ENCODE measurements at places on chromosomes 12 and 14. TPM values are rescaled to one million over a fixed set of nuclear protein-coding genes. Genes with fewer than 3 reads are reported as not detected.
A peak's percentile ranks its signal among the peaks of the same experiment; 100 is the strongest.

DNA sequence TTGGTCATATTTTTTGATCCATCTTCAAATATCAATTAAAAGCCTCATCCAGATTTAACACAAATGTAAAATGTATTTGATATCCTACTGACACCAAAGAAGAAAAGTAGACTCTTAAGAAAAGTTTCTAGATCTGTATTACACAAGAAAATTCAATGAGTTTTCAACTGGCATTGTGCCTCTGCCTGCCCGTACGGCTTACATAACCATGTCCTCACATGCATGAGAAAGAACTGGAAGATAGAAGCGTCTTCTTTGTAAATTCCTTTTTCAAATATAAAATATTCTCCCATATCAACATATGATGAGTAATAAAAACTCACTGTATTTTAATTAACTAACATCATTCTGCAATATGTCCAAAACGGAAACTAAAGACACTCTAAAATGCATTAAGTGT is 7.2 kb downstream of the ANKS1B start:
- no peak overlapping the region for H3K27ac ChIP-seq
- H3K27me3 ChIP-seq = no peaks in the 10 kb centered on the region
- no peak for DNase-seq
- H3K4me1 ChIP-seq = no peaks in the 10 kb centered on the region
- no peaks in the 10 kb centered on the region for H3K36me3 ChIP-seq

- H3K4me3 ChIP-seq = no peak overlapping the region
- no peaks in the 10 kb centered on the region for H3K27me3 ChIP-seq
- DNase-seq = no peak
- no peak overlapping the region for H3K27ac ChIP-seq
These were observed 33.1 kb upstream of the MMP17 start for GRCh38 chr12:131795064-131795463.

DNA sequence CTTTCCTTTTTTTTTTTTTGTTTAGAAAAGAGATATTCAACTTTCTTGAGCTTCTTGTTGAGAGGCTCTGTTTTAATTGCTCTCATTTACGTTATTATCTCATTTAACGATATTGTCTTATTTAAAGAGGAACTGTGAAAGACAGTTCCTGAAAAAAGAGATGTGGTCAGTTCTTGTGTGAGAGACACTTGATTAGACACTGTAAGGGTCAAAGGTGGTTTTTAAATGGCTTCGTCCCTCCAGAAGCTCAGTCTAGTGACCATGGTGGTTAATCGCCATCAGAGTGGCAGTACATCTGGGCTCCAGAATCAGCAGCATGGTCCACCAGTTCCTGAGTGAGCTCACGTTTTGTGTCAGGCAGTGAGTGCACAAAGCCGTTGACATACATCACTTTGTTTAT is 57.9 kb upstream of the KCNA5 start:
- no peak overlapping the region for H3K27ac ChIP-seq
- no peaks in the 10 kb centered on the region for H3K4me1 ChIP-seq
- H3K27me3 ChIP-seq = no peaks in the 10 kb centered on the region
- H3K36me3 ChIP-seq = no peaks in the 10 kb centered on the region
- no peak for DNase-seq

DNA sequence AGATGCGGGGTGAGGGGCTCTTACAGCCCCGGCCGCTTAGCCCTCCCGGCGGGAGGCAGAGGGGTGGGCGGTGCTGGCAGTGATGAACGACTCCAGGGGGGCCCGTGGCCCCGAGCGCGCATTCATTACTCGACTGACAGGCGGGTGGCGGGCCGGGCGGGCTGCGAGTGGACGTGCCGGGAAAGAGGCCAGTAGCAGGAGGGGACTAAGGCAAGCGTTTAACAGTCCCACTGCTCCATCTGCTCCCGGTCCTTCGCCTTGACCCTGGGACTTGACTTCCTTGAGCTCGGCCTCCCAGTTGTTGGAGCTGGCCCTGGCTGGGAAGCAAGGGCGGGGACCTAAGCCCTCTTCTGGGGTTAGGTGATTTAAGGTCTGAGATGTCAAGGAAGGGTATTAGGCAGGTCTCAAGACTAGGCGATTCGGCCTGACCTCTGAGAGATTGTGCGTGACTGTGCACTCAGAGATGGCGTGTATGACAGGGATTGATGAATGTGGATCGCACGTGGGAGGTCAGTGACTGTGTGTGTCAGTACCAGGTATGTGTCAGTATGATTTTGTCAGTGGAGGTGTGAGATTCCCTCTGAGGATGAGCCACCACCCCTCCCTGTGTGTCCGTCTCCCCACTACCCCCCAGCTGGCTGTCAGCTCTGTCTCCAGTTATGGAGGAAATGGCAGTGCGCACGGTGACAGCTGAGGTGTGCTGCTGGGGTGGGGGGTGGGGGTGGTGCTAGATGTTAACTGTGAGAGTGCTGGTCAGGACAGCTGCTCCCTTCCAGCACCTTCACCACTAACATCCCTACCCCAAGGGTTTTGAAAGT is 3.6 kb upstream of the DNAJC22 start:
- peaks cover 61% of the 10 kb centered on the region for H3K27me3 ChIP-seq
- no peak for DNase-seq
- H3K36me3 ChIP-seq = no peaks in the 10 kb centered on the region

DNA sequence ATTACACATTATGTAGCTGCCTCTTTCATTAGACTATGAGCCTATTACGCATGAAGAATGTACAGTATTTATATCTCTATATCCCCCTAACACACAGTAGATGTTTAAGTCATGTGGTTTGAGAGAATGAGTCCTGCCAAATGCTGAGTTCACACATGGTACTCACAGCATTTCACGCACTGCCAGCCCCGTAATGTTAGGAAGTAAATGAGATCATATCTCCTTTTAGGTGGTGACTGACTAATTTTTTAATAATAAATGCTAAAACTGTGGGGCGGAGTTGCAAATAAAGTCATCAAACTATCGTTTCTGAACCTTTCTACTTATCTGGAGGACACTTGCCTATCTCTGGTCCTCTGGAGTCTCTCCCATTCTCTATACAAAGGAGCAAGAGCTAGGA is 343.8 kb downstream of the ADAMTS20 start:
- DNase-seq = peak; percentile 69
- H3K4me1 ChIP-seq = no peaks in the 10 kb centered on the region
- H3K4me3 ChIP-seq = no peak overlapping the region
- H3K27me3 ChIP-seq = no peaks in the 10 kb centered on the region
- H3K36me3 ChIP-seq = no peaks in the 10 kb centered on the region
- no peak overlapping the region for H3K27ac ChIP-seq

- H3K36me3 ChIP-seq = no peaks in the 10 kb centered on the region
- H3K27me3 ChIP-seq = peaks cover 21% of the 10 kb centered on the region
- no peaks in the 10 kb centered on the region for H3K4me1 ChIP-seq
- no peak overlapping the region for H3K4me3 ChIP-seq
These were observed 7.8 kb downstream of the ZDHHC22 start for GRCh38 chr14:77133720-77134338.

DNA sequence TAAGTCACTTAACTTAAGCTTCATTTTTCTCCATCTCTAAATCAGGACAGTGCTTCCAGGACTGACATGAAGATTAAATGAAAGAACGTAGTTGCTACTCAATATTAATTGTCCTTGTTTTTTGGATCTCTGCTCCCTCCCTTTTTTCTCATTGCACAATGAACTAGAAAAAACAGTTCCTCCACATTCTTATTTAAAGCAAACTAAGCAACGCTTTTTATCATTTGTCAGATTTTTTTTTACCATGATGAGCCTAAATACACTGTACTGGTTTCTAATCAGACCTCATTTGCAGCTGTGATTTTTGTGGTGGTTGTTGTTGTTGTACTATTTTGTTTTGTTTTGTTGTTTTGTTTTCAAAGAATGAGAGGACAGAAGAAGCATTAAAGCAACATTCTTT is 23.2 kb upstream of the PARP11 start:
- no peak overlapping the region for H3K4me3 ChIP-seq
- DNase-seq = no peak
- H3K36me3 ChIP-seq = no peaks in the 10 kb centered on the region
- H3K27me3 ChIP-seq = no peaks in the 10 kb centered on the region

- H3K4me3 ChIP-seq = peak overlapping the region; percentile 58
- no peaks in the 10 kb centered on the region for H3K4me1 ChIP-seq
- H3K27me3 ChIP-seq = no peaks in the 10 kb centered on the region
- H3K27ac ChIP-seq = peak overlapping the region; percentile 43
- no peaks in the 10 kb centered on the region for H3K36me3 ChIP-seq
These were observed 37.3 kb upstream of the RCOR1 start for GRCh38 chr14:102554821-102555819.

- peak; percentile 66 for DNase-seq
- no peaks in the 10 kb centered on the region for H3K4me1 ChIP-seq
- H3K36me3 ChIP-seq = no peaks in the 10 kb centered on the region
- no peaks in the 10 kb centered on the region for H3K27me3 ChIP-seq
- no peak overlapping the region for H3K4me3 ChIP-seq
These were observed 135.0 kb upstream of the LRIG3 start for GRCh38 chr12:59055204-59055860.

The GTF2A1 gene
- 25.2 TPM for total RNA-seq

The BBOF1 gene
- 4.4 TPM for total RNA-seq

The RPS6KA5 gene
- 2.0 TPM for total RNA-seq

The KCNJ8 gene
- 7.4 TPM for total RNA-seq

The OR4E2 gene
- not detected for total RNA-seq

The TMTC1 gene
- total RNA-seq = 222 TPM

Measured in fibroblast of lung (primary cell).